NCI-H187 (cell line): ENCODE measurements at places on chromosomes 6 and 20.

GRCh38 chr6:168302534-168302933 lies 17.0 kb downstream of the DACT2 start:
- DNase-seq = no peak

DNA sequence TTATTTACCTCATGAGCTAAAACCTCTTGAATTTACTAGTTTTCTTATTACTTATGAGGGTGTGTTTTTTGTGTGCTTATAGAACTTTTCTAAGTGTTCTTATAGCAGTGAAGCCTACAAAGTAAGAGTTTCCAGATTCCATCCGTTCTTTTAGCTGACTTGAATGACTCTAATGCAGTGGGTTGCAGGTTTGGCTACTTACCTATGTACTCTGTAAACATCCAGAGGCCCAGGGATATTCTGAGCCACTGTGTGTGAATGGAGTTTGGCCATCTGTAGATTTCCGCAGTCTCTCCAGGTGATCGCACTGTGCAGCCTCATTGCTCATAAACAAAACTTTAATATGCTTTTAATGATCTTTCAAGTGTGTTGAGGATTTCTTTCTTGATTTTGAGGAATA lies 157.8 kb downstream of the MYO6 start:
- DNase-seq = no peak

DNA sequence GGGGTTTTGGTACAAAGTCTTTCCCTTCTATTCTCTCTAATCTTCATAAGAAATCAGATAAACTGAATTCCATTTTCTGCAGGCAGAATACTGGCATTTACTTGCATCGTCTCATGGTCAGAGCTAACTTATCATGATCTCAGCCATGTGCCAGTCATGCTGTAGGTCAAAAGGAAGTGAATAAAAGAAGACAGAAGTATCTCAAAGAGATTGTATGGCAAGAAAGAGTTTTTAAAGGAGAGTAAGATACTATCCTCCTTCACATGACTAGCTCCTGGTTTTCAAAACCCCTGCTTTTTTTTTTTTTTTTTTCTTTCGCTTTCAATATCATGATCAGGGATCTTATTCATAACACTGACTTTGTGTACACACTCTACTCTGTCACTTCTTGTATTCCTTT lies 398.3 kb downstream of the C6orf118 start:
- no peak for DNase-seq

DNA sequence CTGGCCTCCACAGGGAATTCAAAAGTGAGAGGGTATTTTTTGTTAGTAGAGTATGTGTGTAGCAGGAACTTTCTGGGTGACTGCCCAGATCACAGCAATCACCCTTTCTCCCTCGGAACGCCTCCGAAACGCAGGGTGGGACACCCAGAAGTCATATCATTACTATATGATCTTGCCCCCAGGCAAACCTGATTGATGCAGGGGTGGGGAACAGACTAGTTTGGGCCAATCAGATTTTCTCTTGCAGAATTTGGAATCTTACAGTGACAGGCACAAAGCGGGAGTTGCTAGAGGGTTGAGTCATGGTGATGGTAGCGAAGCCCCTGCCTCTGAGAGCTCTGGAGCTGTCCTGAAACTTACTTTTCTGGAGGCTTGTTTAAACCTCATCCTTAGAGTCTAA lies 16.5 kb upstream of the RPN2 start:
- DNase-seq = no peak

- DNase-seq = peak; percentile 64
Observed at GRCh38 chr6:13296536-13296997, 31.8 kb downstream of the TBC1D7 start.

DNA sequence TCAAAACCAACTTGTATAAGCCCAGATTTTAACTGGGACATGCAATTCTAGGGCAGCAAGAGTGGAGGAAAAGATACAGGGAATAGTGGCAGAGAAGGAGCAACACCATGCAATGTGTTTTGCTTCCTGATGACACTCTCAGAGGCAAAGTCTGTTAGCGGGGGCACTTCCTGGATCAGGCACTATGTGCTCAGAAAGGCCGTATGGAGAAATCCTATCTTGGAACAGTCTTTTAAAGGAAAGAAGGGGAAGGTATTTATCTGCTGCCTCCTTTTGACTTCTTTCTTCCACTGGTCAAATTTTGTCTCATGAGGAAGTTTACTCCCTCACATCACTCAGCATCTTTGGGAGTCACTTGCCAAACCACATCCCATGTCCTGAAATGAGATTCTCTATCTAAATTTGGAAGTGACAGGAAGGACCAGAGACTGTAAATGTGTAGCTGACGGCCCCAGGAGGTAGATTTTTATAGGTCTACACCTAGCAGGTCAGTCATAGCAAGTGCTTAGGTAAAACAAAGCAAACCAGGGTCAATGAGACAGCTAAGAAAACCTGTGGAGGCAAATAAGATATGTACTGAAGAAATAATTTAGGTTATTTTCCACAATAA lies 91.7 kb upstream of the ELOVL5 start:
- DNase-seq = no peak

GRCh38 chr6:150382171-150382570 lies 13.4 kb downstream of the IYD start:
- no peak for DNase-seq

GRCh38 chr20:48377940-48378339 lies 449.9 kb downstream of the PREX1 start:
- DNase-seq = no peak

DNA sequence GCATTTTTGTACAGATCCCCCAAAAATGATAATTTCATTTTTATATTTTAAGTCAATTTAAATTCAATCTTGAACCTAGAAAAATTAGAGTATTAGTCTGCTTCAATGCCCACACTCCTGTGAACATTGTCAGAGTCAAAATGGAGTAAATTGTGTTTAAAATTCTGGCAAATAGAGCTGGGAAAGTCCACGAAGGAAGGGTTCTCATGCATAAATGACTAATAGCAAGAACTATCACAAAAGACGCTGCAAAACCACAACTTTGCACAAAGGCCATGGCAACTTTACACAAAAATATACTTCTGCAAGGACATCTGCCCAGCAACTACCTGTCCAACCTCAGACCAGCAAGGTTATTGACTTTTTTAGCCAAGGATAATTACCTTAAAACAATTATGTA lies 203.2 kb upstream of the SMLR1 start:
- no peak for DNase-seq

DNA sequence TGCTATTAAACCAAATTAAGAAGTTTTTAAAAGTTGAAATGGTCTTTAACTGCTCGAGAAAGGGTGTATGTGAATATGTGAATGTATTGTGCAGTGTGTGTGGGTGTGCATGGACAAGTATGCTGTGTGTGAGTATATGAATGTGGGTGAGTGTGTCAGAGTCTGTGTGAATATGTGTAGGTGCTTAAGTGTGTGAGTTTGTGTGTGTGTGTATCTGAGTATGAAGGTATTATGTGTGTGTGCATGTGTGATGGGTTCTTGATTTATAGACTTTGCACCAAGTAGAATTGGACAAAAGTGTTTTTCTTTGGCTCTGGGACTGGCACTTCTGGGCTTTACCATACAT lies 21.6 kb downstream of the EYA2 start:
- DNase-seq = no peak

DNA sequence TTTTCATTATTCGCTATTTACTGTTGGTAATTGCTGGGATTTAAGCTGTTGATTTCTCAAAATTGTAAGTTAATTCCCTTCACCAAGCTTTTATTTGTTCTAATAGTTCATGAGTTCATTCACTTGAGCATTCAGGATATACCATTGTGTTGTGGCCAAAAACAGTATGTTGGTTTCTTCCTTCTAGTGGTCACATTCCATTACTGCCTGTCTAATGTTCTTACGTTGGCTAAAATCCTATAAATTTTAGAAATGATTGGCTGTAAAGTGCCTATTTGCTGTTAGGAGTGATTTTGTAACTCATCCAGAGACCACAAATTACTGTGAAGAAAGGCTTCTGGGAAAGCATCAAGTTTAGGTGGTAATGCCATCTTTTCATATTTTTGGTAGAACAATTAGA lies 76.3 kb downstream of the FARS2 start:
- no peak for DNase-seq

GRCh38 chr6:16244446-16244845 lies 6.1 kb downstream of the GMPR start:
- no peak for DNase-seq

GRCh38 chr6:75349262-75349984 lies 64.8 kb upstream of the TMEM30A start:
- peak; percentile 18 for DNase-seq

- DNase-seq = no peak
Observed at GRCh38 chr6:12990162-12990561, 273.6 kb downstream of the PHACTR1 start.

DNA sequence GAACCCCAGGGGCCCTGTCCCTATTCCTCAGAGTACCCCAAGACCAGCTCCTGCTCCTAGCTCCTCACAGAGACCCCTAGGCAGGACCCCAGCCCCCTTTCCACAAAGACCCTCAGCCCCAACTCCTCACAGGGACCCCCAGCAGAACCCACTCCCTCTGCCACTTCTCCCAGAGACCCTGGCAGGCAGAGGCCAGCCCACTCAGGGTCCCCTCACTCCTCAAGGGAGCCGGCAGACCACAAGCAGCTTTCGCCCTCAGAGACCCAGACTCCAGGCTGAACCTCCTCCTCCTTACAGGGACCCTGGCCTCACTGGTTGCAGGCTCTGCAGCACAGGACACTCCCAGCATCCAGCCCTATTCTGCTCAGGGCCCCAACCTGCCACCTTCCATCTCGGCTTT lies 575 bp downstream of the SLC44A4 start:
- DNase-seq = no peak

DNA sequence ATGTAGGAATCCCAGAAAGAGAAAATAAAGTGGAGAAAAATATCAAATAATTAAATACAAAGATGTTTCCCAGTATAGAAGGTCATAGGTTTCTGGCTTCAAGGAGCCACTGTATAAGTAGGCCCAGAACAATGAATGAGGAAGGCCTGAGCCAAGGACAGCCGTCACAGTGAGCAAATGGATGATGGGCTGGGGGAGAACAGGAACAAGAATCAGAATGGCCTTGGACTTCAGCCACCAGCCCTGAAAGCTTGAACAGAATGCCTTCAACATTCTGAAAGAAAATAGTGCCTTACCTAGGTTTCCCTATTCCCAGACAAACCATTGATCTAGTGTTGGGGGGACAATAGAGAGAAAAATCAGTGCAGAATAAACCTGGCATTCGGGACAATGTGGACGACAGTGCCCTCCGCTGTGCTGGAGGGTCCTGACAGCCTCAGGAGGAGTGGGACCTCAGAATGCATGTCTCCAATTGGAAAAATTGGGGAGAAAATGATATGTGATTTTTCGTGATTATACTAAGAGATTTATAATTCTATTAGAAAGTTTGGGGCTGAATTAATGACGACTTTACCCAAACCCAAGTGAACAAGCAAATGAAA lies 333.9 kb upstream of the AGPAT4 start:
- DNase-seq = no peak

DNA sequence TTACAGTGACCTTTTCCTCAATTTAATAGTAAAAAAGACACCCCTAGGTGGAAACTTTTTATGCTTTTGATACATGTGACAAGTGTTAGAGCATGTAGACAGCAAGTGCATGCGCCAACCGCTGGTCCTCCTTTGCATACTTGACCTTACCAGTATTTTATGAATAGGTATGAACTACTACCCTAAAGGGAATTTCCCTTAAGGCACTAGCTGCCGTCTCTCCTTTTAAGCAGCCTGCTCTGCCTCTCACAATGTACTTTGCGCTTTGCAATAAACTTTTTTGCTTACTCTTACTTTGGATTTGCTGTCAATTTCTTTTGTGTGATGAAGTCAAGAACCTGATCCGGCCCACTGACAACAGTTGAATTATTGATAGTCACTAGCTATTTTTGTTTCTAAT lies 50.6 kb upstream of the ZNF133 start:
- no peak for DNase-seq

DNA sequence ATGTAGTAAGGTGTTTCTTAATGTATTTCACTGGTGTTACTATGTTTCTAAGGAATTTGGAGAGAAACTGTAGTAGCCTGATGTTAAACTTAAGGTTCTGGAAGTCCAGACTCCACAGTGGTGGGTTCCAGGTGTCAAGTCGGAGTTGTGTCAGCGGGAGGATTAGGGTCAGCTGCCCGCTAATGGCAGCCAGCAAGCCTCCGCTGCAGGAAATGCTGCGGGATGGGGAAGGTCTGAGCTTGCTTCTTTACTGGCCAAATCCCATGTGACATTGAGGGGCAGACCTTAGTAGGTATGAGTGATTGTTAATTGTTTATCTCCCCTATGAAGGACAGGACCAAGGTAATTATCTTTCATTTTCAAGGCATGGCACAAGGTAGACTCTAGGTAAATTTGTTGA lies 3.7 kb upstream of the ARID1B start:
- DNase-seq = no peak

- DNase-seq = no peak
Observed at GRCh38 chr6:119129148-119129967, 50.9 kb upstream of the FAM184A start.

GRCh38 chr6:19035461-19036195 lies 648.5 kb downstream of the RNF144B start:
- DNase-seq = no peak

- no peak for DNase-seq
Observed at GRCh38 chr6:157587127-157587926, 206.3 kb downstream of the ZDHHC14 start.

DNA sequence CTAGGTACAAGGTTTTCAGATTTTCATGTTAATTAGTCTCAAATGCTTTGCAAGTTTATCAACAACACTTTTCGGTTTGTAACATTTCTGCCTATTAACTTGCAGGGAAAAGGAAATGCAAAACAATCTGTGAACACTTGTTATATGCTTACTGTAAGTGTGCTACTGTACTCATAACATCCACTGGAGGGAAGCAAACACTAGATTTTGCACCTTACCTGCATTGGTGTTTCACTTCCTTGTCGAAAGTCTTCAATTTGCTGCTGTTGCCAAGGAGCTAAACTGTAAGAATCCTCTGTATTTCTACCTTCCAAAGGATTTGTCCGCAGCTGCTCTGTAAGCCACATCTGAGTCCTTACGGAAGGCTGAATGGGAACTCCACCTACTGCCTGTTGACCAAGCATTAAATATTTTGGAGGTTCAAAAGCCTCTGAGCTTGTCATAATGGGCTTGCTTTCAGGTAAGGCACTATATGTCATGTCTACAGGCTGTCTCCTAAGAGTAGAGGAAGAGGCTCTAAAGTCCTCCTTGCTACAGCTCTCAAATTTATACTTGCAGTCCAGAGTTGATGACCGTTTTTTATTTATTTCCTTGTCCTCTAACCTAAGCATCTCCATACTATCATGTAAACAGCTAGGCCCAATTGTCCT lies 17.3 kb downstream of the PLN start:
- no peak for DNase-seq
